ENCODE measurements at places on chromosomes 5 and 9. TPM values are rescaled to one million over a fixed set of nuclear protein-coding genes. Genes with fewer than 3 reads are reported as not detected.

DNA sequence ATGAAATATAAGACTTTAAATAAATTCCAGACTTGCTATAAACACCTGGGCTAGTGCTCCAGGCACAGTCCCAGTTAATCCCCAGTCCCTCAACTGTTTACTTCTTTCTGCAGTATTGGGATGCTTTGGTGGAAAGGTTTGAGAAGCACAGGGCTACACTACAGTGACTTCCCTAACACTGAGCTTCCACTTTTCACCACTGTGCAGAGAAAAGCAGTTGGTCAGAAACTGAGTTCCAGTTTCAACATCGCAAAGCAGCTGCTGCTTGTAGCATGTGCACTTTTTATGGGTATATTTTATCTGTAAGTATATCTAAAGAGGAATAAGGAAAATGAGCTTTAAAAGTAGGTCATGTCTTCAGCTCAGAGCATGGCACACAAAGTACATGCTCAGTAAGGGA, 339.7 kb downstream of the NTRK2 start:
- H3K36me3 ChIP-seq = no peaks in the 10 kb centered on the region
- H3K4me1 ChIP-seq = no peaks in the 10 kb centered on the region
- no peaks in the 10 kb centered on the region for H3K27me3 ChIP-seq
- no peak for DNase-seq
- no peak overlapping the region for H3K4me3 ChIP-seq

- no peaks in the 10 kb centered on the region for H3K36me3 ChIP-seq
- H3K27me3 ChIP-seq = no peaks in the 10 kb centered on the region
- H3K27ac ChIP-seq = no peak overlapping the region
- DNase-seq = no peak
- H3K4me1 ChIP-seq = no peaks in the 10 kb centered on the region
Observed at GRCh38 chr9:92504881-92505280, 22.6 kb upstream of the ASPN start.

- no peak overlapping the region for H3K4me3 ChIP-seq
- H3K27me3 ChIP-seq = no peaks in the 10 kb centered on the region
- no peak overlapping the region for H3K27ac ChIP-seq
Observed at GRCh38 chr5:26737348-26738265, 300.8 kb downstream of the CDH9 start.

The OBP2B gene
- total RNA-seq = not detected

DNA sequence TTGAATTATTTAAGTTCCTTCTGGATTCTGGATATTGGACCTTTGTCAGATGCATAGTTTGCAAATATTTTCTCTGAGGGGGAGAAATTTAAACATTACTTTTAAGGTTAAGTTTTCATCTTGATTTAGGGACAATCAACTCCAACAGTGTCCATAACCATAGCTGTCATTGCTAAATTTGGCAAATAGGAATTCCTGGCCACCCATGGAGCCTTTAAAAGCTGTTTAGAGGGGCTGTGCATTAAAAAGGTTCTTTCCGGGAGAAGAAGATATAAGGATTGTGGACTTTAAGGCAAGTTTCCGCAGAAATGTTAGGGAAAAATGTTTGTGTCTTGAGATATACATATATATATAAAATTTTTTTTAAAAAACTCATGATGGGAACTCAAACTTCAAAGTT, 339.7 kb downstream of the ADAMTS6 start:
- H3K27me3 ChIP-seq = no peaks in the 10 kb centered on the region
- H3K27ac ChIP-seq = no peak overlapping the region
- H3K4me1 ChIP-seq = peaks cover 13% of the 10 kb centered on the region
- DNase-seq = no peak

The SHB gene
- total RNA-seq = 18.4 TPM

DNA sequence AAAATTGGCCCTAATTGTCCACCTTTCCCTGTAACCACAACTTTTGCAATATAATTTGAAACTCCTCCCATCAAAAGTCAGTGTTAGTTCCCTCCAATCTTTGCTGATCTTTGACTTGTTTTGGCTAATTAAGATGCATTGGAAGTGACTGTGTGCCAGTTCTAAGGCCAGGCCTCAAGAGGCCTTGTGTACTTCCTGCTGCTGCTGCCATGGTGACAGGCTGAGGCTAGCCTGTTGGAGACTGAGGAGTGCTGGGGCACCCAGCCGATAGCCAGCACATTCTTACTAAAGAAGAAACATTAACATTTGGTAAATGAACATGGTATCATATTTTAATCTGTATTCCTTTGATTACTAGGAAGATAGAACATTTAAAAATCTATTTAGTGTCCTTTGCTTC, 86.5 kb downstream of the SREK1 start:
- H3K36me3 ChIP-seq = no peaks in the 10 kb centered on the region
- no peak overlapping the region for H3K4me3 ChIP-seq
- no peaks in the 10 kb centered on the region for H3K4me1 ChIP-seq
- no peak overlapping the region for H3K27ac ChIP-seq
- DNase-seq = no peak
- H3K27me3 ChIP-seq = no peaks in the 10 kb centered on the region

DNA sequence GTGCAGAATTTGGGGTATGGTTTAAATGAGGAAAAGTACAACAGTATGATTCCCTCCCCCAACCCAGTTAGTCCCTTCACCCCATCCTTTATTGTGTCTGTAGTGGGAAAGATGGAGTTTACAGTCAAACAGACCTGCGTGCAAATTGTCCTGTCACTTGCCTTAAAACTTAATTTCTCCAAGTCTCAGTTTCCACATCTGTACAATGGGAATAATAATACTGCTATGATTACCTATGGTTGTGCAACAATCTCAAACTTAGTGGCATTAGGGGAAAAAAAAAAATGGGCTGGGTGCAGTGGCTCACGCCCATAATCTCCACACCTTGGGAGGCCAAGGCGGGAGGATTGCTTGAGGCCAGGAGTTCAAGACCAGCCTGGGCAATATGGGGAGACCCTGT, 35.8 kb upstream of the CTNNA1 start:
- no peaks in the 10 kb centered on the region for H3K27me3 ChIP-seq
- DNase-seq = no peak
- H3K36me3 ChIP-seq = no peaks in the 10 kb centered on the region

The TAF1L gene
- total RNA-seq = not detected

- DNase-seq = no peak
- no peaks in the 10 kb centered on the region for H3K36me3 ChIP-seq
- peak overlapping the region; percentile 42 for H3K4me3 ChIP-seq
Observed at GRCh38 chr9:79569814-79570447, 1.8 kb upstream of the TLE4 start.

The LCN15 gene
- not detected for total RNA-seq

- no peak overlapping the region for H3K4me3 ChIP-seq
- H3K27ac ChIP-seq = no peak overlapping the region
- no peak for DNase-seq
- no peaks in the 10 kb centered on the region for H3K36me3 ChIP-seq
- H3K4me1 ChIP-seq = no peaks in the 10 kb centered on the region
Observed at GRCh38 chr9:99762470-99762869, 59.2 kb upstream of the NR4A3 start.

- no peak overlapping the region for H3K27ac ChIP-seq
- no peaks in the 10 kb centered on the region for H3K4me1 ChIP-seq
- H3K27me3 ChIP-seq = no peaks in the 10 kb centered on the region
- H3K36me3 ChIP-seq = no peaks in the 10 kb centered on the region
- DNase-seq = no peak
Observed at GRCh38 chr9:81825846-81826516, 102.2 kb upstream of the SPATA31D4 start.

DNA sequence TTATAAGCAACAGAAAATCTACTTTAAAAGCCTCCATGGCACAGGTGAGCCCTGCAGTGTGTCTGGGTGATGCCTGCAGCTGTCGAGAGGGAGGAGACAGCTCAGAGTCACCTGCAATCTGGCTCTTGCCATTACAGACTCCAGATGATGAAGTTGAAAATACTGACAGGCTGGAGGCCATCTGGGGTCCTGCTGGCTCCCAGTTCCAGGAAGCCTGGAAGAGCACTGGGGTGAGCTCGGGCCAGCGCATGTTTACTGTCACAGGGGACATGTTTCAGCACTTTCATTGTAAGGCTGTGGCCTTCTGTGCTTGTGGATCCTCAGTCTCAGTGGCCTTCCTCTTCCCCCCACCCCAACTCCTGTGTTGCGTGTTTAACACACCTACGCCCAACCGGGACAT, 28.4 kb downstream of the CEL start:
- no peaks in the 10 kb centered on the region for H3K4me1 ChIP-seq
- H3K36me3 ChIP-seq = no peaks in the 10 kb centered on the region
- no peak for DNase-seq
- H3K27ac ChIP-seq = no peak overlapping the region
- no peaks in the 10 kb centered on the region for H3K27me3 ChIP-seq

The LIX1 gene
- 4.0 TPM for total RNA-seq

- DNase-seq = no peak
- H3K4me3 ChIP-seq = no peak overlapping the region
Observed at GRCh38 chr9:82513976-82514735, 525.6 kb downstream of the SPATA31D1 start.

The BRD9 gene
- total RNA-seq = 76.2 TPM

GRCh38 chr5:32258424-32258823, 54.3 kb downstream of the MTMR12 start:
- H3K4me3 ChIP-seq = no peak overlapping the region
- DNase-seq = no peak
- H3K27ac ChIP-seq = no peak overlapping the region
- 0 out of 2 replicates have a peak, but pooled peaks cover 3% of the 10 kb centered on the region for H3K4me1 ChIP-seq

The SV2C gene
- not detected for total RNA-seq
